Vein endothelial cell (primary cell): ENCODE measurements at places on chromosomes 7 and 10. TPM values are rescaled to one million over a fixed set of nuclear protein-coding genes. Genes with fewer than 3 reads are reported as not detected.

GCK gene
- 0.19 and 0.65 TPM in 2 replicates for total RNA-seq

SMURF1 gene
- 28.9 and 33.3 TPM in 2 replicates for total RNA-seq

AHR gene
- 117 and 193 TPM in 2 replicates for total RNA-seq

CNPY1 gene
- not detected in 2 replicates for total RNA-seq

AKR1C4 gene
- total RNA-seq = not detected in 2 replicates

OPN1SW gene
- not detected in 2 replicates for total RNA-seq

AKR1B15 gene
- total RNA-seq = not detected in 2 replicates

GRID2IP gene
- not detected in 2 replicates for total RNA-seq

LIPK gene
- total RNA-seq = not detected in 2 replicates

MYL10 gene
- total RNA-seq = not detected in 2 replicates
